ENCODE measurements at places on chromosomes 13 and 19. TPM values are rescaled to one million over a fixed set of nuclear protein-coding genes. Genes with fewer than 3 reads are reported as not detected.

The LRRC63 gene
- 1.00 TPM for total RNA-seq

The DPF1 gene
- total RNA-seq: 2.5 TPM

The TEAD2 gene
- 48.0 TPM for total RNA-seq

The ATP4A gene
- total RNA-seq: not detected

The LILRB3 gene
- not detected for total RNA-seq

The ADGRE3 gene
- not detected for total RNA-seq

The PLIN5 gene
- total RNA-seq: not detected

The CRLF1 gene
- 0.36 TPM for total RNA-seq

The ZNF555 gene
- total RNA-seq: 4.9 TPM

The PAK4 gene
- 12.4 TPM for total RNA-seq

The THSD8 gene
- not detected for total RNA-seq

The SOX1 gene
- 0.33 TPM for total RNA-seq

The HS6ST3 gene
- total RNA-seq: not detected

The RGS9BP gene
- under 0.01 TPM for total RNA-seq

The CYP2S1 gene
- total RNA-seq: 0.62 TPM

The ATCAY gene
- not detected for total RNA-seq

The FBXO27 gene
- total RNA-seq: 8.0 TPM

The ZNF564 gene
- total RNA-seq: 4.5 TPM

The TBXA2R gene
- total RNA-seq: 1.7 TPM

The ITGBL1 gene
- under 0.01 TPM for total RNA-seq

The ERICH4 gene
- total RNA-seq: not detected

The ERICH6B gene
- total RNA-seq: not detected

The ZNF43 gene
- total RNA-seq: 13.8 TPM

The SOHLH2 gene
- 0.34 TPM for total RNA-seq

The CGB7 gene
- total RNA-seq: 0.33 TPM

The BST2 gene
- total RNA-seq: 95.3 TPM

The PSG7 gene
- not detected for total RNA-seq

The POU4F1 gene
- not detected for total RNA-seq

The LMTK3 gene
- total RNA-seq: 0.36 TPM

The ACER1 gene
- not detected for total RNA-seq

The MAMSTR gene
- total RNA-seq: 0.73 TPM

The POSTN gene
- 0.46 TPM for total RNA-seq

The ZNF823 gene
- 5.8 TPM for total RNA-seq

The ZNF560 gene
- total RNA-seq: 1.7 TPM

The UPK1A gene
- total RNA-seq: not detected

The FCHO1 gene
- 1.4 TPM for total RNA-seq

The CCDC8 gene
- total RNA-seq: 1.5 TPM

The DPRX gene
- not detected for total RNA-seq

The CTXN1 gene
- 0.62 TPM for total RNA-seq

The TMC4 gene
- 0.36 TPM for total RNA-seq

The FXYD5 gene
- total RNA-seq: 20.7 TPM

The RB1 gene
- 57.8 TPM for total RNA-seq

The PSG1 gene
- total RNA-seq: not detected
